Bronchus fibroblast of lung (primary cell): ENCODE measurements at places on chromosomes 7 and 10. TPM values are rescaled to one million over a fixed set of nuclear protein-coding genes. Genes with fewer than 3 reads are reported as not detected.

The VIM gene
- total RNA-seq, result 7,456 and 8,192 TPM in 2 replicates

The SEC24C gene
- total RNA-seq, result 62.7 and 70.6 TPM in 2 replicates

The SPDYE2B gene
- not detected in 2 replicates for total RNA-seq

The AGAP9 gene
- total RNA-seq, result 2.0 and 2.1 TPM in 2 replicates

The CTAGE15 gene
- not detected in 2 replicates for total RNA-seq

The TRAPPC14 gene
- total RNA-seq, result 6.6 and 6.7 TPM in 2 replicates

The HMX2 gene
- not detected in 2 replicates for total RNA-seq

The FAM221A gene
- 1.0 and 1.3 TPM in 2 replicates for total RNA-seq

The FKBP6 gene
- not detected in 2 replicates for total RNA-seq

The TRIM56 gene
- total RNA-seq, result 6.6 and 7.1 TPM in 2 replicates

The FAM25C gene
- total RNA-seq, result not detected in 2 replicates

The WNT8B gene
- total RNA-seq, result not detected in 2 replicates

The RET gene
- total RNA-seq, result 0.17 and 0.30 TPM in 2 replicates

The SEC23IP gene
- total RNA-seq, result 23.0 and 24.7 TPM in 2 replicates

The DNA2 gene
- total RNA-seq, result 6.4 and 9.6 TPM in 2 replicates

The CPA2 gene
- total RNA-seq, result not detected in 2 replicates

The FGFBP3 gene
- 1.3 and 2.2 TPM in 2 replicates for total RNA-seq

The MYO3A gene
- total RNA-seq, result not detected in 2 replicates

The NAT16 gene
- under 0.01 and 0.15 TPM in 2 replicates for total RNA-seq

The ERVW-1 gene
- total RNA-seq, result not detected in 2 replicates

The AUTS2 gene
- total RNA-seq, result 3.9 and 4.2 TPM in 2 replicates

The SKIDA1 gene
- total RNA-seq, result 2.4 and 2.7 TPM in 2 replicates

The CFAP70 gene
- total RNA-seq, result under 0.01 and 0.34 TPM in 2 replicates
